AG20443 (cell line): ENCODE measurements at places on chromosomes 3 and 15.

- no peak for DNase-seq
Observed at GRCh38 chr3:100457811-100458210, 34.6 kb upstream of the TMEM45A start.

GRCh38 chr3:147418808-147419701 lies 9.9 kb downstream of the ZIC1 start:
- DNase-seq: peak; percentile 97

GRCh38 chr3:175098644-175099043 lies 239.5 kb downstream of the NAALADL2 start:
- no peak for DNase-seq

- DNase-seq: no peak
Observed at GRCh38 chr3:128409624-128410581, 56.8 kb downstream of the DNAJB8 start.

DNA sequence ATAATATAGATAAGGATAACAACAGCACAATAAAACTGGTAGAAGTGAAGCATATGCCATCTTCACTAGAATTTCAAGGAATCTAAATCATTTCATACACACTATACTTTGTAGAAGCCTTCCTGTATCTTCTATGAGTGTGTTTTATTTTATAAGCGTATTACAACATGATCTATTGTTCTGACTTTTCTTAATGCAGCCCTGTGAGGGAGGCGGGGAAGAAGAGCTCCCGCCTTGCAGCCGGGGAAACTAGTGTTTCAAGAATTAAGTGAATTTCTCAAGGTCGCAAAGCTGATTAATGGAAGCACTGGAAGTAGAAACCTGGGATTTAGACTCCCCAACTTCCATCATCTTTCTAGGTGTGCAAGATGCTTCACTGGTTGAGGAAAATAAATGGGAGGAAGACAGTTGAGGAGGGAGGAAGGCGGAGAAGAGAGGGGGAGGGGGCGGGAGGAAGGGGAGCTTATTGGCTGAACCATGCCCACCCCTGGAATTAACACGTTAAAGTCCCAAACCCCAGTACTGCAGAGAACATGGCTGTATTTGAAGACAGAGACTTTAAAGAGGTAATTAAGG lies 32.9 kb downstream of the VGLL4 start:
- no peak for DNase-seq

DNA sequence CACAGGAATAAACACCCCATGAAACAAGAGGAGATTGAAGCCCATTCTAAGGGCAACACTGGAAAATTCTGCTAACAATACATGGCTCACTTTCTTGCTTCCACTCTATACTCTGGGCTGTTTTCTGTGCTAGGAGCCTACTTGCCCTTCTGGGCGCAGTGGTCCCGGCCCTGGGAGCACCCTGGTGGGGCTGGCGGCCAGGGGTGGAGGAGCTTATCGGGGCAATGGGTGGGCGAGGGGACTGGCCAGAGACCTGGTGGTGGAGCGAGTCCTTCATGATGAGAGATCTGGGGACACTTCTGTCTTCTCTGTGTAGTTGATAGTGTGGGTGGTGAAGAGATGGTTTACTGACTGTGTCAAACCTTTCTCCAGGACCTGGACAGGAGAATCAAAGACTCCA lies 1128.5 kb downstream of the TBL1XR1 start:
- no peak for DNase-seq

DNA sequence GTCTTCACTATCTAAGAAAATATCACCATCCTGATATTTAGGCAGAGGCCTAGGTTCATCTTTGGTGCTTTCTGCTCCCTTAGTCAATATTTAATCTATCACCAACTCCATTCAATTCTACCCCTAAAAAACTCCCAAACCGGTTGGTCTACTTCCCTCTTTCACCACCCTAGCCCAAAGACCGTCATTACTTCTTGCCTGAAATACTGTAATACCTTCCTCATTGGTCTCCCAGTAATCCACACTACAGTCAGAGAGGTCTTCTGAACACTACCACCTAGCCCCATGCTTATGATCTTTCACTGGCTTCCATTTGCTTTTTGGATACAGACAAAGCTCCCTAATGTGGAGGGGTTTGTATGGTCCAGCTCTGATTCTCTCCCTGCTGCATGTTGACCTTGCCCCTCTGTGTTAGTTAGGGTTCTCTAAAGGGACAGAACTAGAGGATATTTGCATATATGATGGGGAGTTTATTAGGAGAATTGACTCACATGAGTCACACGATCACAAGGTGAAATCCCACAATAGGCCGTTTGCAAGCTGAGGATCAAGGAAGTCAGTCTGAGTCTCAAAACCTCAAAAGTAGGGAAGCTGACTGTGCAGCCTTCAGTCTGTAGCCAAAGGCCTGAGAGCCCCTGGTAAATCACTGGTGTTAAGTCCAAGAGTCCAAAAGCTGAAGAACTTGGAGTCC lies 36.4 kb upstream of the ATP2C1 start:
- DNase-seq: no peak

DNA sequence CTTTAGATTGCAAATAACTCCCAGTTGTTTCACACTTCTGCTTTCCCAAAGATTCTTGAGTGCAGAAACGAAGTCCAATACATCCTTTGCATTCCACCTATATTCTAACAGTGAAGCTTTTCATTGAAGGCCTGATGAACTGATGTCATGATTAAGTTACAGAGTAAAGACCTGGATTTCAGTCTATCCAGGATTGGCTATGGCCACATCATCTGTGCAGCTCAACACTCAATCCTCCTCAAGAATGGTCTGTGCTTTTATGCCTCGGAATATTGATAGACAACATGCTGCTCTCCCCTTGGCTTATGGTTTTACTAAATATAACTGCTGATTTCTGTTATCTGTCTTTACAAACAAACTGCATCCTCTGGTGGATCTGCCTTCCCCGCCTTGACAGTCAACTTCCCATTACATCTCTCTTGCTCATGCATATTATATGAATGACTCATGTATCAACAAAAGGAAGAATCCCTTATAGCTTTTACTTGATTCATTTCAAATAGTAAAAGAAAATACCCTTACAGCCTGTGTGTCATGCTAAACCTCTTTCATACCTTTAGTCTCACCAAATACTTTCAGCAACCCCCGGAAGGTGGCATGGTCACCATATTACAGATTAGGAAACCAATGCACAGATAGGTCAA lies 59.5 kb downstream of the SCN11A start:
- peak; percentile 76 for DNase-seq

- no peak for DNase-seq
Observed at GRCh38 chr15:83764201-83764838, 110.4 kb downstream of the ADAMTSL3 start.

DNA sequence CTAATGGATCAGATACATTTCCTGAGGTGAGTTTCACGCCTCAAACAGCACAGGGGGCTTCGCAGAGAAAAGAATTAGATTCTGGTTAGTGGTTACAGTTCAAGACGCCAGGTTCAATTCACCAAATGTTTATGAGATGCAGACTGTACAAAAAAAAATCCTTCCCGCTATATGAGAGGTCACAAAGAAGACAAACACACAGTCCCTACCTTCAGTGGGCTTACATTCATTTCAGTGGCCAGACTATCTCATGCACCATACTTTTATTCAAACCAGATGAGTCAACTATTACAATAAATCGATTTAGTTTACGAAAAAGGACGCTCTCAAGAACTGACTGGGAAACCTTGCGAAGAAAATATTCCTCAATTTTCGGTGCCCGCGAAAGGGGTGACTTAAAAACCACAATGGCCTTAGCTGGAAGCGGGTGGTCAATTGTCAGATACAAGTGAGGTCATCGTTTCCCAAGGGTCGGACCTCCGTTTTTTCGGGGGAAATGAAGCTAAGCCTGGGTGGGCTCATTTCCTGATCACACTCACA lies 695 bp downstream of the METTL6 start:
- DNase-seq: no peak

GRCh38 chr3:188298585-188298984 lies 144.6 kb downstream of the LPP start:
- no peak for DNase-seq

DNA sequence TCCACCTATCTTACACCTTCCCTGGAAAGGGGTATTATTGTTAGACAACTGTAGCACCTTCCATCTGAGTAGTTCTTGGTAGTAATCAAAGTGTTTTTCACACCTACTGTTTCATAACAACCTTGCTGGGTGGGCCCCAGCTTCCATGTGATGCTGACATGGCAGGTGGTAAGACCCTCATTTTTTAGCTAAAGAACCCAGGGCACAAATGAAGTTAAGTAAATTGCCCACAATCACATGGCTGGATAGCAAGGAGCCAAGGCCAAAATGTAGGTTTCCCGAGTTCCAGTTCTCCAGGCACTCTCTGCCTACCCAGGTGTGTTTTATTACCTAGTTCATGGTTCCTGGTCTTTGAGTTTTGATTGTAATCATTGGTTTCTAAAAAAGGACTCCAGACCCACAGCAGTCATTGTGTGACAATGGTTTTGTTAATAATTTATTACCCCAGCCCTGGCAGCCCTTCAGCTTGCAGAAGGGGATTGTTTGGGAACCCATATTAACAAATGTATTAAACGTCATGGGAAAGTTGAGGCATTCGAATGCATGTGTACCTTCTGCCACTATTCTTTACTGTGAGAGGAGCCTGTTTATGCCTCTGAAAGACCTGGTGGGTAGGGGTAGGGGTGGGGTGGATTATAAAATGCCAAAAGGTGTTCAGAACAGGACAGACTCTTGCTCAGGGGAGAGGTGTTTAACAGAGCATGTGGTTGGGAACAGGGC lies 222.2 kb upstream of the BHLHE40 start:
- DNase-seq: no peak

- no peak for DNase-seq
Observed at GRCh38 chr3:150823277-150823676, 60.3 kb upstream of the SIAH2 start.

DNA sequence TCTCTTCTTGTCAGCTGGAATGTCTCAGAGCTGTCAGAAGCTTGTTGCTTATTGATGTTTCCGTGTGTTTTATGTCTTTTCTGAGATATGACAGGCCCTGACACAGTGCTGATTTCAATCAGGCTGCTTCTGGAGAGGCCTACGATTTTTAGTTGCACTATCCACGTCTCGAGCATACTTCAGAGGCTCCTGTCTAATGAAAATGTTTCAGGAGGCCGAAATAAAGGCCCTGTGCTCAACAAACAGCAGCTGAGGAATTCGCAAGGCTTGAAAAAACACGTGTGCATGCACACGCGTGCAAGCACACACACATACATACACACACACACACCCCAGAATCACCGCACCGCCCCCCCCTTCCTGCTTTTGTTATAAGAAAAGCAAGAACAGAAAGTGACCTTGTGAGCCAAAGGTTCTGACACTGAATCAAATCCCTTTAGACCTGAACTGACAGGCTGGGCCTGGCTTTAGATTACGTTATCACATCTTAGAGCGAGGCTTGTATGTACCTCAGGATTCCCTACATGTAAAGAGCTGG lies 296.6 kb downstream of the NR2F2 start:
- no peak for DNase-seq

GRCh38 chr3:133413161-133414020 lies 13.5 kb downstream of the BFSP2 start:
- peak; percentile 37 for DNase-seq

DNA sequence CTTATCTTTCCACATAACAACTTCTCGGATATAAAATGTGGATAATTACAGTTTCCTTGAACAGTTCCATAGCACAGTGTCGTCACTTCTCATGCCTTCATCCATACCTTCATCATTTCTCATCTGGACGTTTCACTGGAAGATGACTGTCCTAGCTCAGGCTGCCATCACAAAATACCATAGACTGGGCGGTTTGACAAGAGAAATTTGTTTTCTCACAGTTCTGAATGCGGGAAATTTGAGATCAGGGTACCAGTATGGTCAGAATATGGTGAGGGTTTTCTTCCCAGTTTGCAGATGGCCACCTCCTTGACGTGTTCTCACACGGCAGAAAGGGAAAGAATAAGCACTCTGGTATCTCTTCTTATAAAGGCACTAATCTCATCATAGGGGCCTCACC lies 42.8 kb downstream of the TMEM108 start:
- DNase-seq: no peak

- DNase-seq: no peak
Observed at GRCh38 chr3:16789344-16790120, 95.2 kb upstream of the PLCL2 start.

GRCh38 chr15:49815526-49815925 lies 194.7 kb downstream of the DTWD1 start:
- no peak for DNase-seq

DNA sequence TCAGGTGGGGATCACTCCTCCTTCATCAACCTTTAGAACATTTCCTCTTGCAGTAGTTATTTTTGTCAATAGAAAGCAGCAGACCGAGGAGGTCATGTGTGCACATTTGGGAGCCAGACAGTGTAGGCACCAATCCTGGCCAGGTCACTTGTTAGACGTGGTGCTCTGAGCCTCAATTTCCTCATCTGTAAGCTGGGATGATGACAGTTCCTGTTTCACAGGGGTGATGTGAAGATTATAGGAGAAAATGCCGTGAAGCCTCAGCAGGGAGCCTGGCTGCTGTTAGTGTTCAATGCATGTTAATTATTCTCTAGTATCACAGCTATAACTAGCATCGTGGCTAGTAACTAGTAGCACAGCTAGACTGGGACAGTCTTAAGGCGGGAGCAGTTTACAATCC lies 64.7 kb downstream of the ATP2B2 start:
- DNase-seq: no peak

DNA sequence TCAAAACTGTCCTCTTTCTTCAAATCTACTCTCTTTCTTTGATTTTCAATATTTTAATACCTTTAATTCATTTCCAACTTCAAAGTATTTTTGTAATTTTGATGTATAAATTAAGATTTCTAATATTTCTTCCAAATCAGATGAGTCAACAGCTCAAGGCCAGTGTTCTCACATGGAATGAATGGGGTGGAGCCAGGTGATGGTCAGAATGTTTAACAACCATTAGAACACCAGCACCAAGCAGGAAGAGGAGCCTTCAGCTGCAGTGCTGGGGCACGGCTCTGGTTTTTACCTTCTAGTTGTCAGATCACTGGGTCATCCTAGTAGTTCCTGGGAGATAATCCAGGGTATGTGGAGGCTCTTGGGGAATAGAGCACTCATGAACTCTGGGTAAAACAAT lies 494.5 kb upstream of the PDZRN3 start:
- no peak for DNase-seq

DNA sequence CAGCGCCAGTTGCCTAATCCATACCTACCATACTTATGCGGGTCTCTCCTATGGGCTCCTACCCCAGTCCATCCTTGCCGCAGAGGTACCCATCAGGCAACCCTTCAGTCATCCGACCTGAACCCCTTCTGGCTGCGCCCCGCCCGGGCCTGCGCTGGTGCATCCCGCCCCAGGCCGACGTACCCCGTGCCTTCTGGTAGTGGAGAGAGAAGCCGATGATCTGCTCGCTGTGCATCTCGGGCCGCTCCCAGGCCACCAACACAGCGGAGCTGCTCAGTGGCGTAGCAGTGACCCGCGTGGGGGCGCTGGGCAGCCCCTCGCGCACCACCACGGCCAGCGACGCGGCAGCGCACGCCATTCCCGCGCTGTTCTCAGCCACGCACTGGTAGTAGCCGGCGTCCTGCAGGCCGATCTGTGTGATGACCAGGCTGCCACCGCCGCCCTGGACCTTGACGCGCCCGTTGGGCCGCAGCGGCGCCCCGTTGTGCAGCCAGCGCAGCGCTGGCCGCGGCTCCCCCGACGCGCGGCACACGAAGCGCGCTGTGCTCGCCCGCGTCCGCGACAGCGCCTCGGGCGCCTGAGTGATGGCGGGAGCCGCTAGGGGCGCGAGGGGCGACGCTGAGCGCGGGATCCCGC lies 17.9 kb upstream of the IGDCC3 start:
- DNase-seq: no peak
